Common myeloid progenitor, CD34-positive (primary cell): ENCODE measurements at places on chromosomes 11 and 22.

- H3K4me3 ChIP-seq, result peak overlapping the region; percentile 33
- peak; percentile 84 for DNase-seq
- peak overlapping the region; percentile 48 for H3K27ac ChIP-seq
- H3K4me1 ChIP-seq, result peaks cover 6% of the 10 kb centered on the region
- no peaks in the 10 kb centered on the region for H3K36me3 ChIP-seq
- H3K27me3 ChIP-seq, result no peaks in the 10 kb centered on the region
These were observed 130.7 kb downstream of the MN1 start for GRCh38 chr22:27670701-27671412.

- peak overlapping the region; percentile 82 for H3K4me3 ChIP-seq
- DNase-seq, result peak; percentile 82
- peaks cover 91% of the 10 kb centered on the region for H3K4me1 ChIP-seq
- peaks cover 5% of the 10 kb centered on the region for H3K36me3 ChIP-seq
- H3K27ac ChIP-seq, result no peak overlapping the region
These were observed 2.1 kb upstream of the DGKZ start for GRCh38 chr11:46345131-46345597.

GRCh38 chr11:64314805-64315561 lies 2.4 kb downstream of the TRMT112 start:
- no peaks in the 10 kb centered on the region for H3K27me3 ChIP-seq
- peaks cover 28% of the 10 kb centered on the region for H3K4me1 ChIP-seq
- no peak overlapping the region for H3K27ac ChIP-seq
- peaks cover 46% of the 10 kb centered on the region for H3K36me3 ChIP-seq
- DNase-seq, result no peak

- H3K36me3 ChIP-seq, result no peaks in the 10 kb centered on the region
- no peak overlapping the region for H3K4me3 ChIP-seq
- no peaks in the 10 kb centered on the region for H3K4me1 ChIP-seq
- DNase-seq, result no peak
- H3K27ac ChIP-seq, result no peak overlapping the region
These were observed 113.7 kb downstream of the EFCAB6 start for GRCh38 chr22:43698403-43698802.

DNA sequence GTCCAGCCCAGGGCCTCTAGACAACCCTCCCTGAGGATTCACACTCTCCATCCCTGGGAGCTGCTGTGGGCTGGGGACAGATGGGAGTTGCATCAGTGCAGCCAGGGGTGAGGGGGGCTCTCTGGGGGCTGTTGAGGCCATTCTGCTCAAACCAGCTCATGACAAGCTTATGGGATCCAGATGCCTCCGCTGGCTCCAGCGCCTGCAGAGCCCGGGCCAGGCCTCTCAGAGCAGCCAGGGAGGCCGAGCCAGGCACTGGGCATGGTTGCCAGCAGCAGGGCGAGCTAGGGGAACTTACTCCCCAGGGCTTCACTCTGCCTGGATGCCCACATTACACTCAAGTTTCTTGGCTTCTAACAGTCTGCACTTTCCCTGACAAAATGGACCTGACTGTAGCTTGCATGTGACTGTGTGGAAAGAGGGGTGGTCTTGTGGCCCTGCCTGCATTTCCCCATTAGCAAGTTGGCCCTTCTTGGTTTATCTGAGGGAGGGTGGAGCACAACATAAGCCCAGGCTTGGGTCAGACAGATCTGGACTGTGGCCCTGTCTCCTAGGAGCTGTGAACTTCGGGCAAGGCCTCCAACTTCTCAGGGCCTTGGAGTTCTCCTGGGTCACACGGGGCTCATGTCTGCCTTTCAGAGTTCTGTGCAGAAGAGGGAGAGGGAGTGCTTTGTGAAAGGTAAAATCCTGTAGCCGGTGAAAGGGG lies 34.5 kb upstream of the CYB5R3 start:
- no peak overlapping the region for H3K4me3 ChIP-seq
- H3K36me3 ChIP-seq, result no peaks in the 10 kb centered on the region
- H3K27me3 ChIP-seq, result no peaks in the 10 kb centered on the region
- H3K4me1 ChIP-seq, result no peaks in the 10 kb centered on the region

- H3K4me1 ChIP-seq, result peaks cover 21% of the 10 kb centered on the region
- no peak for DNase-seq
- H3K36me3 ChIP-seq, result peaks cover 11% of the 10 kb centered on the region
- no peak overlapping the region for H3K4me3 ChIP-seq
These were observed 3.1 kb downstream of the TRAPPC4 start for GRCh38 chr11:119021631-119022030.

GRCh38 chr11:41713030-41713429 lies 253.6 kb upstream of the LRRC4C start:
- no peaks in the 10 kb centered on the region for H3K4me1 ChIP-seq
- no peak for DNase-seq
- no peak overlapping the region for H3K4me3 ChIP-seq
- no peaks in the 10 kb centered on the region for H3K36me3 ChIP-seq
- H3K27me3 ChIP-seq, result no peaks in the 10 kb centered on the region
- H3K27ac ChIP-seq, result no peak overlapping the region

- DNase-seq, result no peak
- peaks cover 2% of the 10 kb centered on the region for H3K4me1 ChIP-seq
- no peak overlapping the region for H3K4me3 ChIP-seq
- no peak overlapping the region for H3K27ac ChIP-seq
These were observed 43.3 kb downstream of the MYEOV start for GRCh38 chr11:69337211-69337721.

DNA sequence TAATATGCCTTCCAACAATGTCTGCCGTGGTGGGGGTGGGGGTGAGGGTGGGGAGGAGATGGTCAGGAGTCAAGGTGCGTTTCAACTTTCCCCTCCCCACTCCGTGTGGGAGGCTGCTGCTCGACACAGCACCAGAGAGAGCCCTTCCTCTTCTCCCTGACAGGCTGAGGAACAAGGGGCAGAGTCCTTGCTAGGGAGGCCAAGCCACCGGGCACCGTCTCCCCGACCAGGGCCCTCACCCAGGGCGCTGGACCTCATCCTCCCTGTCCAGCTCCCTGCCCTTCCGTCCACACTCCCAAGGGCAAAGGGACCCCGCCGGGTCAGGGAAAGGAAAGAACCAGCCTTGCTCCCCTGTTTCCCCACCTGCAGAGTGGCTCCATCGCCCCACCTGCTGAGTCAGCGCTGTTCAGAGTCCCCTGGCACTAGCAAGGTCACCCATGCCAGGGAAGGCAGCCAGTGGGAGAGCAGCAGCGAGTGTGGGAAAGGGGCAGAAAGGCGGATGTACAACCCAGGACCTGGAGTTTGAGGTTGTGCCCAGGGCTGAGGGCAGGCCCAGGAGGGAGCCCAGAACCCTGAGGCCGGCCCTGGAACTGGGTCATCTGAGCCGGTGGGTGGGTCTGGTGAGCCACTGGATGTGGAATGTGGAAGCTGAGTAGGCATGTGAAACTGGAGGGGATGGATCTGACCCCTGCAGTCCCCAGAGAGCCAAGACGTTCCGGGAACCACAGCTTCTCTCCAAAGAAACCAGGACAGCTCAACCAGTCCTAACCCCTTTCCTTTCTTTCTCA lies 47.2 kb downstream of the BUD13 start:
- no peaks in the 10 kb centered on the region for H3K4me1 ChIP-seq
- H3K36me3 ChIP-seq, result no peaks in the 10 kb centered on the region
- no peak for DNase-seq
- no peak overlapping the region for H3K27ac ChIP-seq
- no peaks in the 10 kb centered on the region for H3K27me3 ChIP-seq
- no peak overlapping the region for H3K4me3 ChIP-seq

DNA sequence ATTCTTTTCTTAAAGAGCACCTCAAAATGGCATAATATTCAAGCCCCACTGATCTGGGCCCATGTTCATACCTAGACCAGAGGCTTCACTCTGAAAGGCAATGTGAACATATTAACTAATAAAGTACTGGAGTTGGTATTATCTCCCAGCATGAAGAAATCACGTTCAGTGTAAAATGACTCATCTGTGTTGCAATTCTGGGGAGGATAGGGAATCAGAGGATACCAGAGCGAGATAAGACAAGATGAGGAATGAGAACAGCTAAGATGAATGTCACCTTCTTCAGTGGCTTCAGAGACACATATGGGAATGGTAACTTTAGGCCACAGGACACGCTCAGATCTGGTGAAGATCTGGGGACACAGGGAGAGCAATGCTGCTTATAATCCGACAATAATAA lies 121.1 kb downstream of the NTM start:
- no peak overlapping the region for H3K4me3 ChIP-seq
- H3K27ac ChIP-seq, result no peak overlapping the region
- H3K4me1 ChIP-seq, result no peaks in the 10 kb centered on the region
